ENCODE measurements at places on chromosomes 16 and 17. TPM values are rescaled to one million over a fixed set of nuclear protein-coding genes. Genes with fewer than 3 reads are reported as not detected.

DNA sequence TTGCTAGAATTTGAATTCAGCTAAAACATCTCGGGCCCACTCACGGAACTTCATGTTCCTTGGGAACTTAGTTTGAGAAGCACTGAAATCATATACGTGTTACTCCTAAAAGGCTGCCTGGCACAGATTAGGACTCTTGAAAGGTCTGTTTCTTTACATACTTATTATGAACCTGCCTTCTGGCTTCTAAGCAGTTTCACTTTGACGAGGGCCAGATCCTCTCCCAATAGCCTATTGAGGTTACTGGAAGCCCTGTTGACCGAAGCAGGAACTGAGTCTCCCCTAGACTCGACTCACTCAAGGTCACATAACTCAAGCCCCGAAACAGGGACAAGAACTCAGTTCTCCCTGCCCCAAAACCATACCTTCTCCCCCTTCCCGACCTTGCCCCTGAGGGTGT is 121.9 kb upstream of the PLCG2 start:
- no peak overlapping the region for H3K27ac ChIP-seq
- no peak overlapping the region for H3K4me3 ChIP-seq
- no peaks in the 10 kb centered on the region for H3K27me3 ChIP-seq
- DNase-seq: no peak

DNA sequence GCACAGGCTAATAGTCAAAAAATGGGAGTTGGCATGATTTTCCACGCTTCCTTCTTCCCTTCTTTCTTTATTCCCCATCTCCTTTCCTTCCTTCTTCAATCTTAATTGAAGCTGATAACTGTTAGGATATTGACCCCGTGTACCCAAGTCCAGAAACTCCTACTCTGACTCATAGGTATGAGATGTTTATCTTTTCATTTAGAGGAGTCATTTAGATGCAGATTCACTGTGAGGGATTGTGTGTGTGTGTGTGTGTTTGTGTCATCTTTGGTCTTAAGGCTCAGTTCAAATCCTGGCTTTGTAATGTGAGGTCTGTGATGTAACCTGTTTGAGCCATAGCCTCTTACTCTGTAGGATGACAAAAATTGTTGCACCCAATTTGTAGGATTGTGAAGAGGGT is 332.0 kb upstream of the MAF start:
- H3K27me3 ChIP-seq: no peaks in the 10 kb centered on the region
- no peak overlapping the region for H3K27ac ChIP-seq
- H3K4me1 ChIP-seq: no peaks in the 10 kb centered on the region
- peak; percentile 24 for DNase-seq
- no peak overlapping the region for H3K4me3 ChIP-seq

DNA sequence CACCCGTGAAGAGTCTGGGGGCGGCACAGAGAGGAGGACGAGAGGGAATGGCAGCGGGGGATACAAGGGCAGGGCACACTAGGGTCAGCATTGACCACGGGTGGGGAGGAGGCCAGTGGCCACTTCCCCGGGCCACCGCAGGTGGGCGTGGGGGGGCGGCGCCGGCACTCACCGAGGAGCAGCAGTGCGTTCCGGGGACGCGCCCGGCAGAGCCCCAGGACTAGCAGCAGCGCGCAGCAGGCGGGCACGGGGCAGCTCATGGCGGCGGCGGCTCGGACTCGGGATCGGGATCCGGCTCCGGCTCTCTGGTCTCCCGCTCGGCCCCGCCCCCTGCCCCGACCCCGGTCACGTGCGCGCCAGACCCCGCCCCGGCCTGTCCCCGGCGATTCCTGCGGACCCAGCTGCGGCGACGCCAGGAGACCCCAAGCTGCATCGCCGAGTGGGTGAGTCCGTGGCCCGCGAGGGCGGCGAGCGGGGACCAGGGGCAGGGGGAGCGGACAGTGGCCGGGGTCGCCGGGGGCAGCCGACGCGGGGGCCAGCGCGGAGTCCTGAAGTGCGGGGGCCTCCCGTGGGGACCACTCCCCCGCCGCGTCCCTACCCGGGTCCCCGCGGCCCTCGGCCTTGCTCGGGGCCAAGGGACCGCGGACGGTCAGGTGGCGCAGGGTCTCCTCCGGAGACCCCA is at the start of the genes SGSH and SLC26A11:
Gene SGSH (minus strand): TSS at position 280 of the 682 bp plus-strand sequence. CDS start 20 bp downstream, at position 260.
Gene SLC26A11 (plus strand): TSS at position 374 of the 682 bp plus-strand sequence. CDS start 1,134 bp downstream, outside the sequence.
- DNase-seq: peak; percentile 11
- no peak within 1 kb of the TSS for H3K27ac ChIP-seq
- peak within 1 kb of the TSS; percentile 58 for H3K4me3 ChIP-seq
- no peaks in the 10 kb centered on the region for H3K36me3 ChIP-seq

- peaks cover 3% of the 10 kb centered on the region for H3K27me3 ChIP-seq
- DNase-seq: no peak
- H3K36me3 ChIP-seq: no peaks in the 10 kb centered on the region
- H3K4me3 ChIP-seq: no peak overlapping the region
- no peak overlapping the region for H3K27ac ChIP-seq
- H3K4me1 ChIP-seq: no peaks in the 10 kb centered on the region
These were observed 16.6 kb downstream of the MYO15B start for GRCh38 chr17:75604034-75604695.

DNA sequence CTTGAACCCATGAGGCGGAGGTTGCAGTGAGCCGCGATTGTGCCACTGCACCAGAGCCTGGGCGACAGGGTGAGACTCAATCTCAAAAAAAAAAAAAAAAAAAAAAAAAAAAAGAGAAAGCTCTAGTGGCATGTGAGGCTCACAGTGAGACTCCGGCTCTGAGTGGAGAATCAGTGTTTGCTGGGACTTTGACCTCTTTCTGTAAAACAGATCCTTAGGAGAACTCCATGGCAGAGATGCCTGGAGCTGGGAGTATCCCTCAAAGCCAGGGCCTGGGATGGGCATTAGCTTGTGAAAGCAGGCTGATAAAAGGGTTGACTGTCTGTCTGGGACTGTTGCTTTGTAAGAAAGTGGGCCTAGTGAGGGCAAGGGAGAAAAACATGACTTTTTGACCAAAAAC is 46.4 kb downstream of the ZNF207 start:
- H3K4me3 ChIP-seq: no peak overlapping the region
- no peaks in the 10 kb centered on the region for H3K4me1 ChIP-seq
- no peak overlapping the region for H3K27ac ChIP-seq
- H3K27me3 ChIP-seq: no peaks in the 10 kb centered on the region
- no peaks in the 10 kb centered on the region for H3K36me3 ChIP-seq

Gene KRT25
- total RNA-seq: not detected

DNA sequence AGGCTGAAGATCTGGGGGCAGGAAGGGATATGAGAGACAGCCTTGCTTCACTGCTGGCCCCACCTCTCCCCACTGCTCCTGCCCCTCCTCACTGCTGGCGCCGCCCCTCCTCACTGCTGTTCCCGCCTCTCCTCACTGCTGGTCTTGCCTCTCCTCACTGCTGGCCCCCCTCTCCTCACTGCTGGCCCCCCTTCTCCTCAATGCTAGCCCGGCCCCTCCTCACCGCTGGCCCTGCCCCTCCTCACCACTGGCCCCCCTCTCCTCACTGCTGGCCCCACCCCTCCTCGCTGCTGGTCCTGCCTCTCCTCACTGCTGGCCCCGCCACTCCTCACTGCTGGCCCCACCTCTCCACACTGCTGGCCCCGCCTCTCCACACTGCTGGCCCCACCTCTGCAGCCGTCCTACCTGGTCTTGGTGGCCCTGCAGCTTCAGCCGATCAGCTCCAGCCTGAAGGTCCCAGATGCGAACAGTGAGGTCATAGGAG is 9.5 kb upstream of the PAM16 start:
- H3K4me3 ChIP-seq: no peak overlapping the region
- no peaks in the 10 kb centered on the region for H3K4me1 ChIP-seq
- no peaks in the 10 kb centered on the region for H3K27me3 ChIP-seq

- no peaks in the 10 kb centered on the region for H3K4me1 ChIP-seq
- no peak for DNase-seq
- no peak overlapping the region for H3K27ac ChIP-seq
- H3K4me3 ChIP-seq: no peak overlapping the region
These were observed 42.5 kb downstream of the TMEM11 start for GRCh38 chr17:21171309-21171922.

- DNase-seq: no peak
- H3K27me3 ChIP-seq: peaks cover under 1% of the 10 kb centered on the region
- H3K4me1 ChIP-seq: no peaks in the 10 kb centered on the region
- H3K4me3 ChIP-seq: no peak overlapping the region
- H3K36me3 ChIP-seq: no peaks in the 10 kb centered on the region
These were observed 28.7 kb upstream of the ALDH3A2 start for GRCh38 chr17:19619705-19620325.

DNA sequence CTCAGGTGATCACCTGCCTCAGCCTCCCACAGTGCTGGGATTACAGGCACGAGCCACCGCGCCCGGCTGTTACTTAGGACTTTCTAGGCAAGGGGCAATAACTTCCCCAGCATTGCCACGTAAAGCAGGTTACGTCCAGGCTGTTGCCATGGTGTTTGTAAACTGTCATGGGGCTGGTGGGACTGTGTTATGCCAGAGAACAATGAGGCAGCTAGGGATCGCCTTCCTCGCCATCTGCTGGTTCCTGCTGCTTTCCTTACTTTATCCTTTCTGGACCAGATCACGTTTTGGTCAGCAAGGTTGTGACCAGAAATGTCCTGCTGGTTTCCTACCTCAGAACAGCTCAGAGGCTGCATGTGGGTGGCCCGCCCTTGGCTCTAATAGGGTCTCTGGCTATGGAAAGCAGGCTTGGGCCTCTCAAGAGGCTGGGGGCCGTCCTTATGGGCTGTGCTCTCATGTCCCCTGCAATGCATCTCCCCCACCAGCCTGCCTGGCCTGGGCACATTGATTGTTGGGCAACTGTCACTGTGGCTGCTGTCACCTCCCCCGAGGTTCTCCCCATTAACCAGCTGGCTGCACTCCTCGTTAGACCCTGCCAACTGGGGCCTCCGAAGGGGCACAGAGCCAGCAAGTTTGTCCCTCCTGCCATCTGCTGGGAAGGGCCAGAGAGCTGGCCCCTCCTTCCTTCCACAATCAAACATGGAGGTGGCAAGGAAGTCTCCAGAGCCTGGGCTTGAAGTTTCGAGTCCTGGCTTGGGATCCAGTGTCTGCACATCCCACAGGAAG is 28.2 kb upstream of the ZC3H18 start:
- no peak overlapping the region for H3K27ac ChIP-seq
- DNase-seq: no peak

Gene G6PC1
- total RNA-seq: not detected

- no peaks in the 10 kb centered on the region for H3K27me3 ChIP-seq
- H3K27ac ChIP-seq: no peak overlapping the region
- H3K4me1 ChIP-seq: peaks cover 18% of the 10 kb centered on the region
These were observed 6.4 kb upstream of the ARHGAP27 start for GRCh38 chr17:45438931-45439610.

GRCh38 chr17:1709971-1710806 is at the start of gene TLCD2:
TLCD2 (minus strand) TSS chr17:1710377; CDS start chr17:1710242, 135 bp downstream.
- H3K4me1 ChIP-seq: peaks cover 23% of the 10 kb centered on the region
- peak within 1 kb of the TSS; percentile 60 for H3K4me3 ChIP-seq
- H3K27me3 ChIP-seq: no peaks in the 10 kb centered on the region
- H3K27ac ChIP-seq: peak within 1 kb of the TSS; percentile 11

GRCh38 chr17:2033153-2033552 is 3.2 kb downstream of the DPH1 start:
- no peak overlapping the region for H3K4me3 ChIP-seq
- no peaks in the 10 kb centered on the region for H3K27me3 ChIP-seq
- H3K4me1 ChIP-seq: peaks cover 8% of the 10 kb centered on the region
- peaks cover 7% of the 10 kb centered on the region for H3K36me3 ChIP-seq

Gene LITAFD
- total RNA-seq: not detected

Gene HS3ST3A1
- total RNA-seq: 7.6 TPM

DNA sequence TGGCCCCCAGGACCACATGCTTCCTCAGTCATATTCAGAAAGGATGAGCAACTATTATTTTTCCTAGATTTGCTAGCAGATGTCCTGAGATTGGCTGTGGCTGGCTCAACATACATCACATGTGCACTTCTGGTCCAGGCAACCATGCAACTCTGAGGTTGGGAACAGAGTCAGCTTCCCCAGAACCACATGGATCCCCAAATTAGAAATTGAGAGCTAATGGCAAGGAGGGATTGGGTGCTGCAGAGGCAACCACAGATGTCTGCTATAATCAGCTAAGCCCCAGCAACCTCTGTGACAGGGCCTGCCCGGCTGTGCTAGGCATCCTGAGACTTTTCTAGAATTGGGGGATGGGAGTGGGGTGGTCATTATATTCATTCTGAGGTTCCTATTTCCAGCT is 33.8 kb upstream of the CLEC18A start:
- DNase-seq: no peak
- no peaks in the 10 kb centered on the region for H3K36me3 ChIP-seq
- H3K27me3 ChIP-seq: no peaks in the 10 kb centered on the region
- peaks cover 16% of the 10 kb centered on the region for H3K4me1 ChIP-seq

DNA sequence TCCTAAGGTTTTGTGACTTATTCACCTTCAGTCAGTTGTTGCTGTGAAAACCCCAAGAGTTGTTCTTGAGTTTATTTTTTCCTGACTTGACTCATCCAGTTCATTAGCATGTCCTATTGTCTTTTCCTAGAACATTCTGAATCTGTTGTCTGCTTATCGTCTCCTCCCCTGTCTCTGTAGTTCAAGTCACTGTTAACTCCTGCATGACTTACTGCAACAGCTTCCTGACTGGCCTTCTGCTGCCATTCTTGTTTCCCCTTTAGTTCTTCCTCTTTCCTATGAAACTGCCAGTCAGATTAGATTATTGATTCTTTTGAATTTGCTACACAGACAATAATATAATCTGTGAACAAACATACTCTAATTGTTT is 161.5 kb downstream of the FTO start:
- H3K36me3 ChIP-seq: no peaks in the 10 kb centered on the region
- H3K27me3 ChIP-seq: no peaks in the 10 kb centered on the region

DNA sequence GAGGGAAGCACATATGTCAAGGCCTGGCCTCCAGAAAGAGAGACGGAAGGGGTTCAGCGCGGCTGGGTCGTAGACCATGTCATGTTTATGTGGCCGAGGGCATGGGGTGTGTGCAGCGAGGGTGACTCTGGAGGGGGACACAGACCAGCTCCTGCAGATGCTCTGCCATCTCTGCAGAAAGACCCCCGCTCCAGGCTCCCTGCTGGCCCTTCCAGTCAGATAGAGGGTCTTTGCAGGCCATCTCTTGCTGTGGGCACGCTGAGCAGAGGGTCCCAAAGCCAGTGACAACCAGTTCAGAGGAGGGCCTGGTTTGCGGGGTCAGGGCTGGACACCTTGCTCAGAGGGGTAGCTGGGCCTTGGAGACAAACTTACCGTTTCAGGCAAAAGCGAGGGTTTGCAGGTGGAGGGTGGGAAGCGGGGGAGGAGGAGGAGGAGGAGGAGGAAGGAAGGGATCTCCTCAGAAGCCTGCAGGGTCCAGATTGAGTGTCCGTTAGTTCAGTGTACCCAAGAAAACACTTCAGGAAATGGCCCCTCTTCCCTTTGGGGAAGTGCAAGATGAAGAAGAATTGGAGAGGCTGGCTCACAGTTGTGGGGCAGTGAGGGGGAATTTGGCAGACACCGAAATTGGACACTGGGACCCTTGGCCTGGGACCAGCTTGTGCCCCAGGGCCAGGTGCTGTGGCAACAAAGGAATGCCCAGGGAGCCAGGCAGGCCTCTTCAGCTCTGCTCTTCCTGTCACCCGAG is 102.8 kb downstream of the CMIP start:
- no peaks in the 10 kb centered on the region for H3K27me3 ChIP-seq
- DNase-seq: no peak
- peaks cover 49% of the 10 kb centered on the region for H3K4me1 ChIP-seq
- H3K27ac ChIP-seq: no peak overlapping the region
- H3K4me3 ChIP-seq: no peak overlapping the region
- no peaks in the 10 kb centered on the region for H3K36me3 ChIP-seq

Gene RNF227
- 0.54 TPM for total RNA-seq
